ENCODE measurements at places on chromosomes 4 and X.

DNA sequence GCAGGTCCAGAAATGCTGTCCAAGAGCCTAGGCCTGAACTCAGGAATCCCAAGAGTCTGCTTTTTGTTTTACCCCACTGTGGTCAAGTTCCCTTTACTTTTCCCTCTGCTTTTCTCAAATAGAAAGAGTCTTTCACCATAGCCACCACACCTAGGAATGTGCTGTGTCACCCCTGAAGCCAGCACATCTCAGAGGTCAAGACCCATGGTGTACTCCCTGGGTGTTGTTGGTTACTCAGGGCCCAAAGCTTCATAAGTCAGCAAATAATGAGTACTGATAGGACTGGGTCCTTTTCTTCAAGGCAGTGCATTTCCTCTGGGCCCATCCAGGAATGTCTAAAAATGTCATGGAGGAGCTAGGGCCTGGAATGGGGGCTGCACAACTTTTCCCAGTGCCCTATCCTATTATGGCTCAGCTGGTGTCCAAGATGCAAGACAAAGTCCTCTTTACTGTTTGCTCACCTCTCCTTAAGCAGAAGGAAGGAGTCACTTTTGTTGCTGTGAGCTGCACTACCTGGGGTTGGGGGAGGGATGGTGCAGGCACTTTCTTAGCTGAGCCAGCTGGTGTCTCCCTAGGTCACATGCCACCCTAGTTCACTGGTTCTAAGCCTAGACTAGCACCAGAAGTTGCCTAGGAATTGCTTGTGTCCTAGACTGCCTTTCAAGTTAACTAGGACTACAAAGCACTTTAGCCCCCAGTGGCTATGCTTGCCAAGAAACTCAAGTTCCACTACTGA is 62.4 kb upstream of the RXFP1 start:
- no peak for DNase-seq

- DNase-seq = no peak
Observed at GRCh38 chr4:44725166-44725565, 1.2 kb downstream of the GNPDA2 start.

GRCh38 chr4:184392316-184392715 is 82.0 kb downstream of the IRF2 start:
- DNase-seq = no peak

DNA sequence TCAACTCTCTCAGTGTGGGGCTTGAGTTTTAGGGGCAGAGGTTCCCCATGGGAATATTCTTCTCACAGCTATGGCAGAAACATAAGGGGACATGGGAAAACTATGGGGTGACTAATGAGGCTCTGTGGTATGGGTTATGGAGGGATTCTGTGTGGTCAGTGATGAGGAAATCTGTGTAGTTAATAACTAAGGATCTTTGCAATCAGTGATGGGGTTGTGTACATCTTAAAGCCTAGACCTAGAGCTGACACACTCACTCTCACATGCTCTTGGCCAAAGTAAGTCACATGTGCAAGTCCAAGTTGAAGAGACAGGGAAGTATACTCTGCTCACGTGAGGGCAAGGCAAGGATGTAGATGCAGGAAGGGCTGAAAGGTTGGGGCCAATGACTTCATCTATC is 86.4 kb upstream of the UXT start:
- no peak for DNase-seq

DNA sequence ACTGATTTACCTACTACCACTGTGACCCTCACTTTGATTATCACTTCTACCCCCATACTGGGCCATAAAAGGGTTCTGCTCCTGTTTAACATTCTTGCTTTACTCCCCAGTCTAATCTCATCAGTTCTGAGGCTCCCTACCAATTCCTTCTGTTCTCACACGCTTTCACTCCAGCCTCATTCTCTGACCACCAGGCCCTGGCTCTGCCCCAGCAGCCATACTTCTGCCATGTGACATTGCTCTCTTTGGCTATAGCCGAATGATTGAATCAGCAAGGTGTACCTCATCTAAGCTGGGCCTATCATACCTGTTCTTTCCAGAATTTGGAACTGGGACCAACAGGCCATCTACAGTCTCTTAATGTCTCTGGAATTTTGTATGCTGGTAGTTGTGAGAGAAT is 14.4 kb upstream of the ELF2 start:
- no peak for DNase-seq

DNA sequence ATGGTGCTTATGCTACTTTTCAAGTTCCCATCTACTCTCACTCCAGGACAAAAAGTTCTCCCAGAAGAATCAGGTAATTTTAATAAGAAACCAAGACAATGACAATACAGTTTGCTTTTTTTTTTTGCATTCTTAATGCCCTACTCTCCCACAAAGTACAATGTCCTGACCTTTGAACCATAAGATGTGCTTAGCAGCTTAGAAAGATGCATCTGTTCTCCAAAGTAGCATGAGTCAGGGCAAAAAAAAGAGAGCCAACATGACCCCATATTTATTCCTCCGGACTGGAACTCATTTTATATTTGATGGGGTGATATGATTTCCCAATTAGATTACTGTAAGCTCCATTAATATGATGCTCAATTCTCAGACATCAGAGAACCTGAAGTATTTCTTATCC is 16.5 kb upstream of the PDCL2 start:
- DNase-seq = no peak

DNA sequence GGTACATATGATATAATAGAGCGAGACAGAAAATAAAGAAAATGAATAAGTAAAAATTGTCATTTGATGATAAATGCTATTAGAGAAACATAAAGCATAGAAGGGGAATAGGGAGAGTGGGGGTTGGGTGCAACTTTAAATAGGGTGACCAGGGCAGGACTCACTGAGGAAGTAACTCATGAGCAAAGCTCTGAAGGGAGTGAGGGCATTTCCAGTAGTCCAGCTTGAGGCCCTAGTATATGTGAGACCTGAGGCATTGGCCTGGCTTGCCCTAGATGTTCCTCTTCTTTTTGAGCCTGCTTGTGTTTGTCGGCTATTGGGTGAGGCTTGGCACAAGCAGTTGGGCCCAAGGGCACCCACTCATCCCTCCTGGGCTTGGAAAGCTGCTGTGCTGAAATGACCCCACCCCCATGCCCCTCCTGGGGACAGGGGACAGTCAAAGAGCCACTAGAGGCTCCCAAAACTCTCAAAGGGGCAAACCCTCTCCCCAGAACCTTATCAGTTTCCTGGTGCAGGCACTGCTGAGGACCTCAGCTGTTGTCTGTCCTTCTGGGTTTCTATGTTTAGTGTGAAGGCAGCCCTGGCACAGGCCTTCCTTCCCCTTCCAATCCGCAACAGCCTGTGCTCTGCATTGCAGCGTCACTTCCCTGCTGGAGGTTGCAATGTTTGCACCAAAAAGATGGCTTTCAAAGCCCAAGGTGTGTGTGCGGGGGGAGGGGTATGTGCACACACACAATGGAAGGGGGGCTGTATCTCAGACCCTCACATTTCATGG is 40.1 kb downstream of the APLN start:
- no peak for DNase-seq

GRCh38 chr4:100848841-100849240 is 331.0 kb upstream of the EMCN start:
- DNase-seq = no peak

DNA sequence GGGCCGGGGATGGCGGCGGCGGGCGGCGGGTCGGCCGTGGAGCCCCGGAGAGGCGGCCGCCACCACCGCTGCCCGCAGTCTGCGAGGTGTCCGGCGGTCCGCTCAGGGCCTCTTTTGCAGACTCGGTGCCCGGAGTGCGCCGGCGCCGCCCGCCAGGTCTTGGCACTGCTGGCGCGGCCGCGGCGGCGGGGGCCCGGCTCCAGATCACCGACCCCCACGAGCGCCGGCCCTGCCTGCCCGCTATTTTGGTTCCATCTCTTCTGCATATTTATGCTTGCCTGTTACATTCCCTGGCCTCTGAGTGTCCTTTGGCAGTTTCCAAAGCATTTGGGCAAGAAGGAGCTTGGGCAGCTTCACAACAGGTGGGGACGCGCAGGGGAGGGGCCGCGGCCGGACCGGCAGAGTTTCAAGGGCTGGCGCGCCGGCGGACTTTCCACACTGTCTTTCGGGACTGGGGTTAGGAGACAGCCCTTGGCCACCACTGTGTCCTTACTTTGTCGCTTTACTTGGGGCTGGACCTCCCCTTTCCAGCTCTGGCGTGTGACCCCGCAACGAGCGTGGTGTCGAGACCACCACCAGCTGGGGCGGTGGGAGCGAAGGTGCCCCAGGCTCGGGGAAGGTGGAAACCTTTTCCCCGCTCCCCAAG is 668 bp upstream of the TAPT1 start:
- peak; percentile 80 for DNase-seq

DNA sequence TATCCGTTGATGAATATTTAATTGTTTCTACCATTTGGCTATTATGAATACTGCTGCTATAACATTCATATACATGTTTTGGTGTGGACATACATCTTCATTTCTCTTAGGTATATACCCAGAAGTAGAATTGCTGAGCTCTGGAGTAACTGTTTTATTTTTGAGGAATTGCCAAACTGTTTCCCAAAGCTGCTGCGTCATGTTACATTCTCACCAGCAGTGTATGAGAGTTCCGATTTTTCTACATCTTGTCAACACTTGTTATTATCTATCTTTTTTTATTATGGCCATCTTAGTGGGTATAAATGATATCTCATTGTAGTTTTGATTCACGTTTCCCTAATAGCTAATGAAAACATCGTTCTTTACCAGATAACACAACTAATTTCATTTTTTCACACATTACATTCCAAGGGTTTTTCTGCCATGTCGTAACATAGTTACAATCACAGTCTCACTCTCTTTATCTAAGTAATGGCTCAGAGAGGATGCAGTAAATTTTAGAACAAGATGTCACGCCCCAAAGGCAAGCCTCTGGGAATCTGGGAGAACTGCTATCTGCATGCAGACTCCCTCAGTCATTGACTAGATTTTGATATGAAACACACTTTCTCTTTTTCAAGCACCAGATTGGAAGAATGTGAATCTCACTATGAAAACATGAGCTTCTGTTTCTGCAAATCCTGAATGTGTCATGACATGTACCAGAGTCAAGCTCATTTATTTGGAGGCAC is 10.3 kb downstream of the ARHGAP6 start:
- DNase-seq = no peak

- DNase-seq = no peak
Observed at GRCh38 chrX:103716962-103717361, 6.3 kb downstream of the TMEM31 start.
